ENCODE measurements at places on chromosomes 13 and 19. TPM values are rescaled to one million over a fixed set of nuclear protein-coding genes. Genes with fewer than 3 reads are reported as not detected.

DNA sequence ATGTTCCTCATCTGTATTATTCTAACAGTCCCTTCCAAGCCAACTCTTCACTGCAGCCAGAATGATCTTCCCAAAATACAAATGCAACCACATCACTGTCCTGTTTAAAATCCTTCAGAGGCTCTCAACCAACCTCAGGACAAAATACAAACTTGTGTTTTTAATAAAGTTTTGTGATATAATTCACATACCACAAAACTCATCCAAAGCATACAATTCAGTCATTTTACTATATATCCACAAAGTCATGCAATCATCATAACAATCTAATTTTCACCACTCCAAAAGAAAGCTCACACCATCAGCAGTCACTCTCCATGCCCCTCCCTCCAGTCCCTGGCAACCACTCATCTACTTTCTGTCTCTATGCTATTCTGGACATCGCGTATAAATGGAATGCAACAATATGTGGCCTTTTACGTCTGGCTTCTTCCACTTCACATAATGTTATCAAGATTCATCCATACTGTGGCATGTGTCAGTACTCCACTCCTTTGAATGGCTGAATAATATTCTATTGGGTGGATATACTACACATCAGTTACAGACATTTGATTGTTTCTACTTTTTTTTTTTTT lies 81.7 kb upstream of the DOCK9 start:
- H3K36me3 ChIP-seq, result peaks cover 16% of the 10 kb centered on the region
- DNase-seq, result no peak
- H3K4me1 ChIP-seq, result peaks cover 43% of the 10 kb centered on the region
- no peak overlapping the region for H3K27ac ChIP-seq

- DNase-seq, result no peak
- H3K27me3 ChIP-seq, result peaks cover 30% of the 10 kb centered on the region
- no peaks in the 10 kb centered on the region for H3K4me1 ChIP-seq
- no peak overlapping the region for H3K4me3 ChIP-seq
Measured at GRCh38 chr13:99415014-99415650, 86.1 kb upstream of the TM9SF2 start.

- no peak for DNase-seq
- no peaks in the 10 kb centered on the region for H3K36me3 ChIP-seq
- H3K4me3 ChIP-seq, result no peak overlapping the region
- peaks cover 16% of the 10 kb centered on the region for H3K27me3 ChIP-seq
Measured at GRCh38 chr19:4577020-4577782, 17.7 kb upstream of the SEMA6B start.

DNA sequence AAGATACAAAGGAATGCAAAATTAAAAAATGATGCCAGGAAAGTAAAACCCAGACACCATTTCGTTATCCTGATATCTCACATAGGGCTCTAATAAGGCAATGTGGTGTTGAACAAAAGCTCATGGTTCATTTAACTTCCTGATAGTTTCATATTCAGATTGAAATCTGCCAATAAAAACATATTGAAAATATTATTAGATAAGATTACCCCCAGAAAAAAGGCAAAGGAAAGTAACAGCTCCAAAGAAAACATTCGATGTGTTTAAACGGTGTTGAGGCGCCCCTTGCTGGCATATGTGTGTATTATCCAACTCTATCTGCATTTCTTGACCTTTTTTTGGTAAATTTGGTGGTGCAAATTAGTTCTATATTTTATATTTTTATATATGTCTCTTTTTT lies 75.9 kb downstream of the ESD start:
- H3K36me3 ChIP-seq, result peaks cover 17% of the 10 kb centered on the region
- no peaks in the 10 kb centered on the region for H3K4me1 ChIP-seq
- H3K27me3 ChIP-seq, result peaks cover 1% of the 10 kb centered on the region
- peak; percentile 36 for DNase-seq
- no peak overlapping the region for H3K27ac ChIP-seq
- H3K4me3 ChIP-seq, result no peak overlapping the region

- peaks cover 3% of the 10 kb centered on the region for H3K27me3 ChIP-seq
- H3K4me1 ChIP-seq, result peaks cover 36% of the 10 kb centered on the region
- DNase-seq, result peak; percentile 50
- peaks cover 26% of the 10 kb centered on the region for H3K36me3 ChIP-seq
Measured at GRCh38 chr19:39362682-39363657, 20.7 kb downstream of the SAMD4B start.

- H3K4me3 ChIP-seq, result no peak overlapping the region
- H3K27ac ChIP-seq, result no peak overlapping the region
- peaks cover 1% of the 10 kb centered on the region for H3K27me3 ChIP-seq
- peaks cover 17% of the 10 kb centered on the region for H3K36me3 ChIP-seq
- no peaks in the 10 kb centered on the region for H3K4me1 ChIP-seq
- DNase-seq, result no peak
Measured at GRCh38 chr19:54851353-54851752, 1.1 kb downstream of the KIR3DL2 start.

GRCh38 chr19:52492994-52493470 lies 34.4 kb upstream of the ZNF808 start:
- peaks cover 4% of the 10 kb centered on the region for H3K27me3 ChIP-seq
- peaks cover 37% of the 10 kb centered on the region for H3K36me3 ChIP-seq
- H3K4me1 ChIP-seq, result no peaks in the 10 kb centered on the region
- DNase-seq, result no peak
- no peak overlapping the region for H3K27ac ChIP-seq

- H3K27ac ChIP-seq, result no peak overlapping the region
- no peaks in the 10 kb centered on the region for H3K36me3 ChIP-seq
- no peak overlapping the region for H3K4me3 ChIP-seq
Measured at GRCh38 chr13:67860315-67860714, 630.2 kb upstream of the PCDH9 start.

- H3K4me1 ChIP-seq, result no peaks in the 10 kb centered on the region
- no peaks in the 10 kb centered on the region for H3K36me3 ChIP-seq
- H3K4me3 ChIP-seq, result no peak overlapping the region
- no peak for DNase-seq
- H3K27ac ChIP-seq, result no peak overlapping the region
- H3K27me3 ChIP-seq, result no peaks in the 10 kb centered on the region
Measured at GRCh38 chr13:58379221-58379620, 747.7 kb downstream of the PCDH17 start.

DNA sequence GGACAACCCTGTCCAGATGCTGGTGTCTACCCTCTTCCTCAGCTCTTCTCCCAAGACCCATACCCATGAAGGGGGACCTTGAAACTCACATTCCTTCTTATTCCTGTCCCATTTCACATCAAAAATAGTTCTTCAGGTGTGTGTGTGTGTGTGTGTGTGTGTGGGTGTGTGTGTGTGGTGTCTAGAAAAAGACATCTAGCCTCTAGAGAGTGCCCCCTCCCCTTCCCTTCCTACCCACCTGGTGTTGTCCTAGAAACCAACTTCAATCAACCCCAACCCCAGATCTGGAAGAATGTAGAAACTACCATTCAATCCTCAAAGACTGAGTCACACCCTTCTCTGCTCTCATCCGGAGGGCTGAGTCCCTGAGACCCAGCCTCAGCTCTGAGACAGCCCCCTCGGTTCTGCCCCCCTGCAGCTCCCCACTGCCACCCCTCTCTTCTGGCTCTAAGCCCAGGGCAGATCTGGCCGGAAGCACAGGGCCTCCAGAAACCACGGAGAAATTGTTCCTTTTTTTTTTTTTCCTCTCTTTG lies 3.5 kb downstream of the KCNN4 start:
- H3K4me3 ChIP-seq, result no peak overlapping the region
- peaks cover 2% of the 10 kb centered on the region for H3K27me3 ChIP-seq
- 0 out of 2 replicates have a peak overlapping the region, but pooled peaks have one; percentile 36 for H3K27ac ChIP-seq
- DNase-seq, result no peak
- peaks cover 45% of the 10 kb centered on the region for H3K4me1 ChIP-seq

DNA sequence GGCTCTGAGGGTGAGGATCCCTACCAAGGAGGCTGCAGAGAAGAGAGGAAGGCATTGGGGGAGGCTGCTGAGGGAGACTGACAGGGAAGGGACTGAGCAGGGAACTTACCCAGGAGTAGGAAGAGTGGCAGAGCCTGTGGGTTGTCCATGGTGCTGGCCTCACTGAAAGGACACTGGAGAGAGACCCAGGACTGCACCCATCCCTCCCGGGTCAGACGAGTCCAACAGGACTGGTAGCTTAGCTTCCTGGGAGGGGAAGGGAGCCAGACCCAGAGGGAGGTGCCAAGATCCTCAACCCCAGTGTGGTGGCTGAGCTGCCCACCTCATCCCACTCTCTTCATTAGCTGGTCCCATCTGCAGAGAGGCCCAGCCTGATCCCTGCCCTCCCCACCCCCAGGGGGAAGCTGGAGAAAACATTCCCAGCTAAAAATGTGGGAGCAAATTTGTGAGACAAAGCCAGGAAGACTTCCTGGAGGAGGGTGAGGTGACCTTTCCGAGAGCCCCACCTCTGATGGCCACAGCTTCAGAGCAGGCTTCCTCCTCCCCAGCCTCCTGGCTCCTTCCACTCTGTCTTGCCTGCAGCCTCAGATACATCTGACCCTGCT lies at the start of gene VSIG10L:
Gene VSIG10L (minus strand): TSS at position 164 of the 605 bp plus-strand sequence. CDS start 15 bp downstream, at position 149.
- peaks cover 6% of the 10 kb centered on the region for H3K36me3 ChIP-seq
- H3K27ac ChIP-seq, result peak within 1 kb of the TSS; percentile 51
- H3K27me3 ChIP-seq, result peaks cover 3% of the 10 kb centered on the region

DNA sequence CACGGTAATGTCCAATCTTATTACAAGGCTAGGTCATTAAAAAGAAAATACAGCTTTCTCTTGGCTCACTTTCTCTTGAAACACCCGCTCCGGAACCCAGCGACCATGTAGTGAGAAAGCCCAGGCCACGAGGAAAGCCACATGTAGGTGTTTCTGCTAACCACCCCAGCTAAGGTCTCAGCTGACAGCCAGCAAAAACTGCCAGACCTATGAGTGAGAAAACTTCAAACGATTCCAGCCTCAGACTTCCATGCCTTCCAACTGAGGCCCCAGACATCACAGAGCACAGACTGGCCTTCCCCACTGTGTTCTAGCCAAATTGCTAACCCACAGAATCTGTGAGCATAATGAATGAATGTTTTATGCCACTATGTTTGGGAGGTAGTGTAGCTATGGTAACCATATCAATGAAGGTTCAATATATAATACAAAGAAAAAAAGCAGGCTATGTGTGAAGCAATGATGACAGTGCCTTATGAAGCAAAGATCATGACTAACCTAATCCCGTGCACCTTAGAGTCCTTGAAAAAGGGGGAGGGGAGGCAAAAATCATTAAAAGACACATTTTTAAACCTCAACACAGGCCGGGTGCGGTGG lies 11.9 kb upstream of the TPTE2 start:
- H3K27ac ChIP-seq, result no peak overlapping the region
- no peak for DNase-seq
- no peak overlapping the region for H3K4me3 ChIP-seq
- no peaks in the 10 kb centered on the region for H3K4me1 ChIP-seq
- H3K27me3 ChIP-seq, result peaks cover 4% of the 10 kb centered on the region
- H3K36me3 ChIP-seq, result no peaks in the 10 kb centered on the region

GRCh38 chr13:108827646-108828045 lies 198.2 kb downstream of the MYO16 start:
- H3K4me3 ChIP-seq, result no peak overlapping the region
- no peak overlapping the region for H3K27ac ChIP-seq
- H3K4me1 ChIP-seq, result no peaks in the 10 kb centered on the region
- no peaks in the 10 kb centered on the region for H3K27me3 ChIP-seq
- 0 out of 2 replicates have a peak, but pooled peaks cover 5% of the 10 kb centered on the region for H3K36me3 ChIP-seq
- DNase-seq, result no peak

DNA sequence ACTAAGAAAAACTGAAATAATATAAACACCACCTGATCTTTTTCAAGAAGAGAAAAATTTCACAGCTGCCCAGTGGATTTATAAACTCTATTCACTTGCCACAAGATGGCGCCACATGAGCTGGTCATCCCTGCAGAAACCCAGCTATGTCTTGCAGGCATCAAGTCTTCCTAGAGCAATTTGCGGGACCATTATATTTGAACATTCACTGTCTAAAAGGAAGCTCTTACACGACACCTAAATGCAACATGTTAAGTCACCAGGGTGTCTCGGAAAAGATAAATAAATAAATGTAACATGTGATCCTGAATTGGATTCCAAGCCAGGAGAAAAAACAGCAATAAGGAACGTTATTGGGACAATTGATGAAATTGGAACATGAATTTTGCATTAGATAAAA lies 20.3 kb upstream of the AKT2 start:
- peak; percentile 79 for DNase-seq
- H3K36me3 ChIP-seq, result no peaks in the 10 kb centered on the region
- no peak overlapping the region for H3K27ac ChIP-seq
- no peak overlapping the region for H3K4me3 ChIP-seq
- H3K4me1 ChIP-seq, result peaks cover 13% of the 10 kb centered on the region
- H3K27me3 ChIP-seq, result no peaks in the 10 kb centered on the region

DNA sequence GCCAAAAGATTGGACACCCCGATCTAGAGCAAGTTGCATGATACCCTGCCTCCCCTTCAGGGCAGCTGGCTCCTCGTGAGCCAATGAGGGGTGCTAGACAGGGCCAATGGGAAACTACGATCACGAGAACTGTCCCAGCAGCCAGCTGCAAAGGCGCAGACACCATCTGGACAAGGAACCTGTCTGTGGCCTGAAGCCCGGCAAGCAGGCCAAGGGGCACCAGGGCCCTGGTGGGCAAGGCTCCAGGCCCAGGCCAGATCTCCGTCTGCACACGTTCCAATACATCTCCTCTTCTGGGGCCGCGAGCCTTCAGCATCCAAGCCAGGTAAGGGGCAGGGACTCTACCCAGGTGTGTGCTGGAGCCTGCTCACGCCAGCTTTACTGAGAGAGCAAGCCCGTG lies 20.2 kb downstream of the MED26 start:
- H3K4me1 ChIP-seq, result peaks cover 53% of the 10 kb centered on the region
- no peaks in the 10 kb centered on the region for H3K36me3 ChIP-seq
- DNase-seq, result no peak
- no peak overlapping the region for H3K4me3 ChIP-seq
- peak overlapping the region; percentile 73 for H3K27ac ChIP-seq
- no peaks in the 10 kb centered on the region for H3K27me3 ChIP-seq

GRCh38 chr13:112161521-112162301 lies 94.8 kb downstream of the SOX1 start:
- DNase-seq, result no peak
- H3K27me3 ChIP-seq, result no peaks in the 10 kb centered on the region
- H3K4me3 ChIP-seq, result no peak overlapping the region
- no peaks in the 10 kb centered on the region for H3K4me1 ChIP-seq
- H3K27ac ChIP-seq, result no peak overlapping the region
- peaks cover 13% of the 10 kb centered on the region for H3K36me3 ChIP-seq

DNA sequence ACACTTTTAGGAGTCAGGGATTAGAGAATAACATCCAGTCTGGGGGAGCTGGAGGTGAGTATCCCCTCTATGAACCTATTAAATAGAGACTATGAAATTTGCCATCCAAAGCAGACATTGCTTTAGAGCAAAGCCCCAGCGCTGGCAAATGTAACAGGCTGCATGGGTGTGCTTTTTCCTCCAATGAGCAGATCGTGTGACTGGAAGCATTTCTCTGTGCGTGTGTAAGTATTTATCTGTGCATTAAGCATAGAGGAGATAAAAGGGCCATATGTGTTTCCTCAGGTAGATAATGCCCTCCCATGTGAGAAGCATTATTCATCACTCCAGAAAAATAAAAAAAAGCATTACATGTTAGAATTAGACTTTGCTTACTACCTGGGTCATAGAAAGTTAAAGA lies 924 bp downstream of the TNFSF13B start:
- peak overlapping the region; percentile 79 for H3K4me3 ChIP-seq
- H3K4me1 ChIP-seq, result peaks cover 24% of the 10 kb centered on the region
- H3K27ac ChIP-seq, result no peak overlapping the region
- H3K27me3 ChIP-seq, result no peaks in the 10 kb centered on the region
- DNase-seq, result no peak
- H3K36me3 ChIP-seq, result 0 out of 2 replicates have a peak, but pooled peaks cover 5% of the 10 kb centered on the region

Gene LILRB5
- total RNA-seq, result not detected

Gene PTGER1
- total RNA-seq, result 0.58 TPM

Gene ALOX5AP
- total RNA-seq, result not detected

Gene ZNF614
- 5.4 TPM for total RNA-seq

Gene ANKRD27
- total RNA-seq, result 31.8 TPM

Gene CPB2
- total RNA-seq, result not detected

Gene ZNF428
- 32.2 TPM for total RNA-seq

Gene PLEKHF1
- total RNA-seq, result 2.1 TPM
